ENCODE measurements at places on chromosomes 5 and 9.

DNA sequence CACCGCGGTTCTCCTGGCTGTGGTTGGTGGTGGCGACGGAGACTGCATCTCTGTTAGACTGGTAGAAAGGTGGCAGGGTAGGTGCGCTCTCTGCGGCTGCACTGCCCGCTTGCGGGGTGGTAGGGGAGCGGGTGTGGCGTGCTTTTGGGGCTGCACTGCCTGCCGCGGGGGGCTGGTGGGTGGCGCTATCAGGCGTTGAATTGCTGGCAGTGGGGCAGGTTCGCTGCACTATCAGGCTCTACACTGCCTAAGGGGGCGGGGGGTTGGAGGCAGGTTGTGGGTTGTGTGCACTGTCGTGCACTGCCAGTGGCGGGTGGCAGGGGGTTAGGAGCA, 21.0 kb upstream of the TRIM52 start:
- DNase-seq = peak; percentile 20

DNA sequence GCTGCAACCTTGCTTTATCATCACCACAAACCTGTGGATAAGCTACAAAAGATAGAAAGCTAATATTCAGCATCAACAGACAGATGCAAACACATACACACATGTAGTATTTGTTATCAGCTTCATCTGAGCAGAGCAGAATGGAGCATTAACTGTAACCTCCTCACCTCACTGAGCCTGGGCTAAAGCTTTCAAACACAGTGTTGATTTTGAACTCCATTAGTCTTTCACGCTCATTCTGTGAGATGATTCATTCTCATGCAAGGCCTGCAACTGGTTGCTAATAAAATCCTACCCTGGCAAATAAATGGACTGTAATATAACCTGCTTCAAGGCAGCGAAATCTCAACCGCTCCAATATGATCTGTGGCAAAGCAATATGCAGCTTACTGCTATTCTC, 1360.6 kb upstream of the ACO1 start:
- DNase-seq = no peak

GRCh38 chr9:32706004-32706724, 70.7 kb upstream of the TAF1L start:
- DNase-seq = no peak

- peak; percentile 58 for DNase-seq
Observed at GRCh38 chr5:55160493-55161209, 680 bp downstream of the GPX8 start.

DNA sequence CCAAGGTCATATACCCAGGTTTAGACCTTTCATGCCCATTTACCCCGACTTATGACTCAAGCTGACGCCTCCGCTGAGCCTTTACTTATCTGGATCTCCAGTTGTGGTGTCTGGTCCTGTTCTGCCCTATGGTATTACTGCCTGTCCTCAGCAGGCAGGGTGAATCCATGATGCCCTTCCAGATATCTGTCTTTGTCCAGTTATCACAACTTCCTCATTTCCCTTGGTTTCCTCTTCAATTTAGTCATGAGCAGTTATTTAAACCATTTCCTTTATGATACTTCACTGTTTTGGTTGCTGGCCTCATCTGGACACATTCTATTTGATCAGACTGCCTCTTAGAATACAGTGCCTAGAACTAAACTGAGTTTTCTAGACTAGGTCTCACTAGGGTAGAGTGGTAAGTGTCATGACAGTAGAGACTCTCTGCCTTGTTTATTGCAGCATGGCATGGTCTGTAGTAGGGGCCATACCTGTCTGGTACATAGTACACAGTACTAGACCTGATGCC, 93.3 kb downstream of the MELK start:
- DNase-seq = no peak

GRCh38 chr9:98146101-98146991, 27.3 kb upstream of the TRIM14 start:
- peak; percentile 67 for DNase-seq

GRCh38 chr9:134991808-134992754, 74.4 kb upstream of the FCN1 start:
- no peak for DNase-seq

DNA sequence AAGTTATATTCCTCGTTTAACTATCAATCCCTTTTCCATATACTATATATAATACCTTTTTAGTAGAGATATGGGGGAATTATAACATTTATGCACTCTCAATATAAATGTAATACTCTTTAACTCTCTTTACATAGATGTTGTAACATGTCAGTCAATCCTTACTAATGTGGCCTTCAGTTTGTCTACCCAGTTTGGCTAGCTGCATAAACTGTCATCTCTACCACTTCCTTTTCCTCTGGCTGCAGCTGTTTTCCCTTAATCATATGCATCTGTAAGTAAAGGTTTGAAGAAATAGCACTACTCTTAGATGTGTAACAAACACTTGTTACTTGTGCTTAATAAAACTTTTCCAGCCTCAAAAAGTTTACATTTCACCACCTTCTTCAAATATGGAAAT, 13.4 kb downstream of the ABHD17B start:
- DNase-seq = no peak

GRCh38 chr9:108662091-108662875, 193.5 kb downstream of the ACTL7B start:
- no peak for DNase-seq

DNA sequence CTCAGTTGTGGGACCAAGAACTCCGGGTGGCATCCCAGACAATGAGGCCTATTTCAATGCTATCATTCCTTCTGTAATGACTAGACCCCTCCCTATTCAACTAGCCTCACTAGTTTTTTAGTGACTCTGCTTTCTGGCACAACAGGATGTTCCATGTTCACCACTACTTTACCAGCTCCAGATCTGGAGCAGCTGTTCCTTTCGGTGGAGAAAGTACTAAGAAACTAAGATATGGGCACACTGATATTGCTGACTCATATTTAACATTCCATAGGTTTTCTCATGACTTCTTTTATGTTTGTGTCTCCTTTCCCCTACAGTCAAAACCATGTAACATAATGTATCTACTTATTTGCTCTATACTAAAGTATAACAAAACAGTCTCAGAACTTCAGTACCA, 24.1 kb downstream of the IL33 start:
- no peak for DNase-seq

DNA sequence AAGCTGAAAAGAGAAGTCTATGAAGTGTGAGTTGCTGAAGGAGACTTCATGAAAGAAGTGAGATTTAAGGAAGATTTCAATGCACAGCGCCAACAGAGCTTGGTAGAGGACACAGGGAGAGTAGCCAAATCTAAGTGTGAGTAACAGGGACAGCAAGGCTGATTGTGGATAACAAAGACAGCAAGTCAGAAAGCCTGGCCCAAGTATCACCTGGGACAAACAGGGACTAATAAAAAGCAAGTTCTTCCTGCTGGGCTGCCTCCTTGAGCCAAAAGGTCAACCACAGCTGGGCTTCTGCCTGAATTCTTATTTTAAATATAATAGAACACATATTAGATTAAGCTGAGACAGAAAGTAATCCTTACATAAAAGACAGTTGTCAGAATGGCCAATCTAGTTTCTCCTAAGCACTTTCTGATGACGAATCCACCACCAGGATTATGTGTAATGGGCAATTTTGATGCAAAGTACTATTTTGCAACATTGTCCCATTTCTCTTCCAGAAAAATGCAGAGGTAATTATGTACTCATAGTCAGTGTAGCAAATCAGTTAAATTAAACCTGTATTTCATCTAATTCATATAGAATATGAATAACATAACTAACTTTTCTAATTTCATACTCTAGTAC, 73.8 kb downstream of the MAPKAP1 start:
- DNase-seq = no peak

DNA sequence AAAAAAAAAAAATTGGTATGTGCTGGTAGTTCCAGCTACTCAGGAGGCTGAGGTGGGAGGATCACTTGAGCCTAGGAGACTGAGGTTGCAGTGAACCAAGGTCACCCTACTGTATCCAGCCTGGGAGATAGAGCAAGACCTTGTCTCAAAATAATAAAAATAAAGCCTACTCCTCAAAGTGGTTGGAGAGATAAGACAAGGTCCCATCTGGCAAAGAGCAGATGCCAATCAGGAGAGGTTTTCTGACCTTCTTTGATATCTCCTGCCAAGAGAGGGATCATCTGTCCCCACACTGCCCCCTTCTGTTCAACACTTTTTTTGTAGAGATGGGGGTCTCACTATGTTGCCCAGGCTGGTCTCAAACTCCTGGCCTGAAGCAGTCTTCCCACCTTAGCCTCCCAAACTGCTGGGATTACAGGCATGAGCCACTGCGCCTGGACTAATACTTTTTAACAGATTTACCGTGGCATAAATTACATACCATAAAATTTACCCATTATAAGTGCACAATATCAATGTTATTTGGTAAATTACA, 64.7 kb downstream of the SH3PXD2B start:
- no peak for DNase-seq

DNA sequence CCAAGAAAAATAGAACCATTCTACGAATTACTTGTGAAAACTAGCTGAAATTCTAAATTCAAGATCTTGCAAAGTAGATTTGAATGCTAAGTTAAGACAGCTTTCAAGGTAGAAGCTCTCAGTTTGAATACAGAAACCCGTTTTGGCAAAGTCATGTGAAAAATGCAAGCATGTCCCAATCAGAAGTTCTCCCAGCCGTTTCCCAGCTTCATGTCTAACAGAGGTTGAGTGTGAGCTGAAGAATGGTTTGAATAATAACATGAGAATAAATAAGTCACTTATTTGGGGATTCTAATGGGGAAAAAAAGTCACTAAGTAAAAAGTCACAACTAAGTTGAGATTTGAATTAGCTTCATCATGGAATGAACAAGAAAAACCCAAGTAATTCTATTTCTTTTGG, 152.5 kb upstream of the MAP3K1 start:
- no peak for DNase-seq

GRCh38 chr5:129991780-129992179, 87.5 kb downstream of the CHSY3 start:
- no peak for DNase-seq

GRCh38 chr5:153496835-153497234, 6.4 kb downstream of the GRIA1 start:
- DNase-seq = peak; percentile 24

GRCh38 chr9:78676623-78677022, 379.7 kb downstream of the PSAT1 start:
- no peak for DNase-seq
